ENCODE measurements at places on chromosomes 3 and 15.

GRCh38 chr3:67635257-67635656 lies 19.2 kb downstream of the SUCLG2 start:
- no peak for DNase-seq

GRCh38 chr15:87917480-87917879 lies 339.1 kb downstream of the NTRK3 start:
- DNase-seq = no peak

GRCh38 chr3:47250309-47251060 lies 32.1 kb downstream of the KIF9 start:
- no peak for DNase-seq

DNA sequence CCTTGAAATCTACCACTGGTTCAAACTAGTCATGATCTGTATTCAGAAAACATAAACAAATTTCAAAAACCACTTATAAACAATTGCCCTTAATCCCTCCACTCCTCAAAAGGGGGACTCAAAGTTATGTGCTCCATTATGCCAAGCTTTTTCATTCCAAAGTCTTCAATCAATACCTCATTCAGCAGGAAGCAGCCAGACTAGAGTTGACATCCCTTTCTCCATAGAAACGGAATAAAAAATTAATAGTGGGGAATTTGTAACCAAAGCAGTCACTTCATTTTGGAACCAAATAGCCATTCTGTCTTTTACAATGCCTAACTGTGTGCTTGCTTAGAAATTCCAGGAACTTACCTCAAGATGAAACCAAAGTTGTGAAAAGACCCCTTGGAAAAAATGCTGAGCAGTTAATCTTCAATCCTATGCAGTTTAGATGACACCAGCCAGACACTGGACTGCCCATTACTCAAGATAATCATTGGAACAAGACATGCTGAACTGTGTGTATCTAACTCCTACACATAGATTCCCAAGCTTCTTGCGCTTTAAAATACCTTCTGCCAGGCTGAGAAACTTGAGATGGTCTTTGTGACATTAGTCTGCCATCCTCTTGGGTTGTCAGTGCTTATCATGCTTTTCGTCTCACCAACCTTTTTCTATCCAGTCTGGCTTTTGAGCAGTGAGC lies 406.2 kb downstream of the PLOD2 start:
- no peak for DNase-seq

GRCh38 chr3:148004331-148004730 lies 595.2 kb downstream of the ZIC1 start:
- DNase-seq = no peak

- DNase-seq = no peak
These were observed 270.6 kb upstream of the RGMA start for GRCh38 chr15:93359425-93360131.

- no peak for DNase-seq
These were observed 43.3 kb downstream of the ZNF106 start for GRCh38 chr15:42447599-42447998.

GRCh38 chr3:150271591-150271960 lies 136.5 kb upstream of the TSC22D2 start:
- DNase-seq = no peak

GRCh38 chr3:76942101-76942500 lies 97.8 kb upstream of the ROBO2 start:
- no peak for DNase-seq

DNA sequence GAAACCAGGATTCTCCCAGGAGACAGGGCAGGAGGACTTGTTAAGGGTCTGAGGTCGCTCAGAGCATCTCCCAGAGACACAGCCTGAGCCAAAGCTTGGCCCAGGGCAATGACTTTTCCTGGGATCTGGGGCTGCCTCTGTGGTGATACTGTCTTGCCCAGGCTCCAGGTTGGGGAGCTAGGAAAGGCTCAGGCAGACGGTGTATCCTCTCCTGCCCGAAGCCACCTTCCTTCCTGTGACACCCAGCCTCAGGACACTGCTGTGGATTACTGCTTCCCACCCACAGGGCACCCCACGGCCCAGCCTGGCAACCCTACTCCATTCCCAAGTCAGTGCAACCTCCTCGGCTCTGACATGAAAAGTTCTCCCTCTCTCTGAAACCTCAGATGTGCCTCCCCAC lies 31.9 kb downstream of the SCN5A start:
- DNase-seq = no peak

GRCh38 chr3:182697345-182697919 lies 95.9 kb upstream of the ATP11B start:
- DNase-seq = no peak

DNA sequence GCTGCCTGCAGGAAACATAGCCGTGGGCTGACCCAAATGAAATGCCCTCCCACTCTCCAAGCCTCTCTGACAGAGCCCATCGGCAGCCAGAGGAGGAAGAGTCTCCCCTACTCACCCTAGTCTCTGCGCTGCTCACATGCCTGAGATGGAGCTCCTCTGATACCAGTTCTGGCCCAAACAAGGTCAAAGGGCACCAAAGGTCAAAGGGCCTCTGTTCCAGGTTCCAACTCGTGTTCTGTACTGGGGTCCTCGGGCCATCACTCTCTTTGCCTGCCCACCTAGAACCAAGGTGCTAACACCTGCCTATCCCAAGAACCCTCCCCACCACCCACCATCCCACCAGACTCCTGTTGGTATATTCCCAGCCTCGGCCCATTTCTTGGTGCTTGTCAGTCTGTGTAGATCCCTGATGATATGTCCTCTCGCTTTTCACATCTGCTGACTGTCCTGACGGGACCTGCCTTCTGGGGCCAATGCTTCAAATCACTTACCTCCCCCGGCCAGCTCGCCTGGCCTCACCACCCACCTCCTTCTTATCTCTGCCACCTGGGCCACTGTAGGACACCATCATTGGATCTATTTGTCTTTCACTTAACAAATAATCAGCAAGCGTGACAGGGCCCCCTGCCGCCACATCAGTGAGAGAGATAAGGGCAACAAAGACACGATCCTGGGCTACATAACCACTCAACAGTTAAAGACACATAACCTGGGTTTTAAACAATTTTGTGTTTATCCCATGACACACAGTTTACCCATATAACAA lies 90.4 kb downstream of the SRGAP3 start:
- DNase-seq = no peak

- no peak for DNase-seq
These were observed 122.4 kb downstream of the LPP start for GRCh38 chr3:188276375-188276774.

GRCh38 chr15:80109388-80109787 lies 43.4 kb upstream of the FAH start:
- DNase-seq = no peak

DNA sequence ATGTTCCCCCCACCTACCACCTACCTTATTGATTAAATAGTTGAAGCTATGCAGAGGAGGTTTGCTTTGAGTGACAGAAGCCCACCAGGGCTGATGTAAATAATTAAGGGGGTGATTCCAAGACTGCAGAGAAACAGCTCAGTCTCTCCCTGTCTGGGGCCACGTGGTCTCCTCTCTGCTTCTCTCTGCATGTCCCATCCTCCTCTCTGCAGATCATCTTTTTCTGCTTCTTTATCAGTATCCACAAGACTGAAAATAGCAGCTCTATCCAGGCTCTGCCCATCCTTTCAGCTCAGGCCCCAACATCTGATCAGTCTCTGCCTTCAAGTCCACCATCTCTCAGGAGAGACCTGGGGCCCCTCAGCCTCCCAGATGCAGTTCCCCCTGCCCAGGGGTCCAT lies 110.8 kb downstream of the ANP32A start:
- no peak for DNase-seq

DNA sequence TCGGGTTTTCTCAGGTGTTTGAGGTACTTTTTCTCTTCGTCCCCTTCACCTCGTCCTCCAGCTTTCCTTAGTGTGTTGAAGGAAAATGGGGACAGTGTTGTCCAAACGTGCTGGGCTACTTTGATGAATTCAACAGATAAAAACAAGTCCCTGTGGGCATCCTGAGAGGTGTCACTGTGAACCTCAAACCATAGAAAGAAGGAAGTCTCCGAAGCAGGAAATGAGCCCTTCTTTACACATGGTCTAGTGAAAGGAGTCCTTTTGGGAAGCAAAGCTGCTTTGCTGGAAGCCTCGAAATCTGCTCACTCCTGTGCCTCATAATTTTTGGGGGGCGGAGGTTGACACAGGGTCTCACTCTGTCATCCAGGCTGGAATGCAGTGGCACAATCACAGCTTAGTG lies 10.6 kb downstream of the IL17RB start:
- DNase-seq = no peak

- no peak for DNase-seq
These were observed 329.3 kb downstream of the TBL1XR1 start for GRCh38 chr3:176867681-176868663.

DNA sequence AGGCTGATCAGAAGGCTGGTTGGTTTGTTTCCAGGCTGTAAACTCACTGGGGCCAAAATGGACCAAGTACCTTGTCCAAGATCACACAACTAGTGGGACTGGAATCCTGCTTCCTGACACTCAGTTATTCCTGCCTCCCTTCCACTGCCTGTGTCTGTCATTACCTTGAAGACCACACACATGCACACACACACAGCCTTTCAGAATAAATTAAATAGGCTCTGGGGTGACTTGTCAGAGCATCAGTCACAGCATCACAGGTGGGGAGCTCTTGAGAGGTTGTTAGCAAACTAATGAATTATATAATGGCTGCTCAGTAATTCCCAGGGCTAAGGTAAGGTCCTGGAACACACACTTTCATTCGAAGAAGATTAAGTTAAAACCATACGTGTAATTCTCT lies 231.8 kb downstream of the UACA start:
- DNase-seq = no peak

GRCh38 chr3:181709537-181710279 lies 2.0 kb upstream of the SOX2 start:
- peak; percentile 16 for DNase-seq

DNA sequence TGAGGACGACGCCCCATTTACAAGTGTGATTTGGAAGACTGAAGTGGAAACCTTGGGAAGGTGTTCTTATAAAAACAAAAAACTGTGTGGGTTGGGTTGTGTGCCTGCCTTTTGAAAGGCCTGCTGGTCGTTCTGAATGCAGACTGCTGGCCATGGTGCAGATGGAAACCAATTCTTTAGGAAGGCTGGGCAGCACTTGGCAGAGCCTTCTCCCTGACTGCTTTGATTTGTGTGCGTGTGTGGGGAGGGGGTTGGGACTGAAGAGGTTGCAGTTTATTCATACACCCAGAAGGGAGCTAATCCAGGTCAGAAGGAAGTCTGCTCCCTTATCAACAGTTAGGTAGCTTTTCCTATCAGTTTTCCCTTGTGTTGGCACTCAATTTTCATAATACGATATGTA lies 288.7 kb downstream of the SOX2 start:
- no peak for DNase-seq

Data from DMS 273 treated with DMSO at 0.1 percent for 48 hours (cell line).